ENCODE measurements at places on chromosomes 7 and 10. TPM values are rescaled to one million over a fixed set of nuclear protein-coding genes. Genes with fewer than 3 reads are reported as not detected.

DNA sequence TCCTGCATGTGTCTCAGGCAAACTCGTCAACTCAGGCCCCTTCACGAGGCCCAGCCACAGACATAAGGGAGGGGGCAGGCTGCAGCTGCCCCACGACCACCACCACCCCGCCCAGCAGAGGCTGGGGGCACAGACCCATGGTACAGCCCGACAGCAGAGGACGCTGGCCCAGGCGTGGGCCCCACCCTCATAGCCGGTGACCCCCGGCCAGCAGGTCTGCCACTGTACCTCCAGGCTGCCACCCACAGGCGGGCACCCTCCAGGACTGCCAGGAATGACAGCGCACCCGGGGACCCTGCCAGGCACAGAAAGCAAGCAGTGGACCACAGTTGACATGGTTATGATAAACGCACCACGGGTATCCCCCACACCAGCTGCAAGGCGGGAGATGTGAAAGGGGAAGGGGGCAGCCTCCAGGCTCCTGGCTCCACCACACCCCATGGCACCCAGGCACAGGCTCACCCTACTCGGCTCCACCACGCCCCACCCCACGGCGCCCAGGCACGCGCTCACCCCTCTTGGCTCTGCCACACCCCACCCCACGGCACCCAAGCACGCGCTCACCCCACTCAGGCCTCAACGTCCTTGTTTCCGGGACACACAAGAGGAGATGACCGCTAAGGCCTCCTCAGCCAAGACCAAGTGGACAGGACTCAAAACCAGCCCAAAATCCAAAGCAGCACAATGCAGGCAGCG is 135.9 kb downstream of the MAD1L1 start:
- no peak for DNase-seq
- no peak overlapping the region for H3K27ac ChIP-seq
- H3K36me3 ChIP-seq, result no peaks in the 10 kb centered on the region
- H3K4me1 ChIP-seq, result no peaks in the 10 kb centered on the region
- H3K4me3 ChIP-seq, result no peak overlapping the region

- H3K36me3 ChIP-seq, result no peaks in the 10 kb centered on the region
- H3K27me3 ChIP-seq, result no peaks in the 10 kb centered on the region
- no peaks in the 10 kb centered on the region for H3K4me1 ChIP-seq
- H3K27ac ChIP-seq, result no peak overlapping the region
- H3K4me3 ChIP-seq, result no peak overlapping the region
Measured at GRCh38 chr10:49012603-49013002, 73.0 kb upstream of the LRRC18 start.

DNA sequence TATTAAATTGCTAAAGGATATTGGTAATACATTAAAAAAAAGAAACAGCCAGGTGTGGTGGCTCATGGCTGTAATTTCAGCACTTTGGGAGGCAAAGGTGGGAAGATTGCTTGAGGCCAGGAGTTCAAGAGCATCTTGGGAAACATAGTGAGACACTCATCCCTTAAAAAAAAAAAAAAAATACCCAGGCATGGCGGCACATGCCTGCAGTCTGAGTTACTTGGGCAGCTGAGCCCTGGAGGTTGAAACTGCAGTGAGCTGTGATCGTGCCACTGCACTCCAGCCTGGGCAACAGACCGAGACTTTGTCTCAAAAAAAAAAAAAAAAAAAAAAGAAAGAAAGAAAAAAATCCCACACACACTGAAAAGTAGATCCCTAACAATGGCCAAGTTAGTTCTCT is 59.7 kb downstream of the MACC1 start:
- no peaks in the 10 kb centered on the region for H3K4me1 ChIP-seq
- H3K27ac ChIP-seq, result no peak overlapping the region
- no peaks in the 10 kb centered on the region for H3K27me3 ChIP-seq
- H3K36me3 ChIP-seq, result peaks cover 6% of the 10 kb centered on the region
- no peak for DNase-seq

DNA sequence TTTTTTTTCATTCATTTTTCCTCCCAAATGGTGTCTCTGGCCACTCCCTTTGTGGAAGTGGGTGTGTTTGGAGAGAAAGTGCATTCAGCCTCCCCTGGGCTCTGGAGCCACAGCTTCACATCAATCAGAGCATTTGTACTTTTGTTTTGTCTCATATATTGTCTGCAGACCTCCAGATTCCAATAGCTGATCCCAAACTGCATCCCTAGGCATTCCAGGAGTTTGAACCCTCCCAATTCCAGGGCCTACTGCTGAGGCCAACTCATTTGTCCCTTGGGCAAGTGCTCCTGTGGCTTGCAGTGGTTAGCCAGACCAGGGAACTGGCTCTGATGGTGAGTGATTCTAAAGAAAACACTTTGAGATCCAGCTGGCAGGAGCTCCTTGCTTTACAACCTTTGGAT is 163.3 kb downstream of the IPMK start:
- no peaks in the 10 kb centered on the region for H3K27me3 ChIP-seq
- no peak overlapping the region for H3K4me3 ChIP-seq
- DNase-seq, result no peak
- no peaks in the 10 kb centered on the region for H3K4me1 ChIP-seq
- no peaks in the 10 kb centered on the region for H3K36me3 ChIP-seq
- no peak overlapping the region for H3K27ac ChIP-seq

DNA sequence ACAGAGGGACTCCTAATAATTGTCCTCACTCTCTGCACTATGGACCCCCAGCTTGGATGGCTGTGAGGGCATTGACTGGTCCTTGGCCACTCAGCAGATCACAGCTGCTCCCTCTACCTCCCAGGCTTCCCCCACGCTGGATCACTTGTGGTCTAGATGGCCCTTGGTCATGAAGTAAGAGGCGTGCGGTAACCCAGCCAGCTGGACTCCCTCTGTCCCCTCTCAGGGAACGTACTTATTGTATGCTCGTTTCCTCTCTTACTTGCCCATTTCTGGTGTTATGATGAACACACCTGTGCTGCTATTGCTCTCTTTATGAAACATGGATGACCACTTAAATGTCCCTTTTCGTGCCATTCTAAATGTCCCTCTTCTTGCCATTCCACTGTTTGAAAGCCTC is 19.3 kb downstream of the ADAMTS14 start:
- H3K36me3 ChIP-seq, result no peaks in the 10 kb centered on the region
- H3K27me3 ChIP-seq, result no peaks in the 10 kb centered on the region
- H3K4me3 ChIP-seq, result no peak overlapping the region
- H3K4me1 ChIP-seq, result peaks cover 1% of the 10 kb centered on the region
- DNase-seq, result no peak

GRCh38 chr7:157846271-157846670 is 509.5 kb downstream of the DNAJB6 start:
- no peaks in the 10 kb centered on the region for H3K27me3 ChIP-seq
- DNase-seq, result no peak
- H3K4me3 ChIP-seq, result no peak overlapping the region

- H3K36me3 ChIP-seq, result no peaks in the 10 kb centered on the region
- H3K4me3 ChIP-seq, result no peak overlapping the region
- H3K27me3 ChIP-seq, result no peaks in the 10 kb centered on the region
- no peak overlapping the region for H3K27ac ChIP-seq
Measured at GRCh38 chr7:84248267-84248666, 53.7 kb upstream of the SEMA3A start.

GRCh38 chr7:27071622-27072390 is 24.0 kb downstream of the HOXA1 start:
- H3K4me1 ChIP-seq, result no peaks in the 10 kb centered on the region
- H3K27ac ChIP-seq, result no peak overlapping the region
- no peaks in the 10 kb centered on the region for H3K27me3 ChIP-seq
- H3K36me3 ChIP-seq, result no peaks in the 10 kb centered on the region
- H3K4me3 ChIP-seq, result no peak overlapping the region
- no peak for DNase-seq

- no peak overlapping the region for H3K27ac ChIP-seq
- H3K4me3 ChIP-seq, result no peak overlapping the region
- H3K4me1 ChIP-seq, result no peaks in the 10 kb centered on the region
- no peaks in the 10 kb centered on the region for H3K36me3 ChIP-seq
- H3K27me3 ChIP-seq, result no peaks in the 10 kb centered on the region
- DNase-seq, result no peak
Measured at GRCh38 chr10:49260644-49261296, 38.2 kb upstream of the C10orf71 start.

DNA sequence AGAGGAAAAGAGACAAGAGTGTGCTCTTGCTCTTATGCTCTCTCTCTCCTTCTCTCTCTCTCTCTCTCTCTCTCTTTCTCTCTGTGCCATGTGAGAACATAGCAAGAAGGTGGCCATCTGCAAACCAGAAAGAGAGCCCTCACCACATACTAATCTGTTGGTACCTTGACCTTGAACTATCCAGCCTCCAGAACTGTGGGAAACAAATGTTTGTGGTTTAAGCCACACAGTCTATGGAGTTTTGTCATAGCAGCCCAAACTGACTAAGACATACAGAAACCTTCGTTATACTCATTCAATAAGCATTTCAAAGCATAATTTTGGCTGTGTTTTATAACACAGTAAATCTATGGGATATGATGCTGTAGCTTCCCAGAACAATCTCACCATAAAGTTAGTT is 56.4 kb upstream of the PLPP4 start:
- no peak overlapping the region for H3K27ac ChIP-seq
- H3K27me3 ChIP-seq, result no peaks in the 10 kb centered on the region
- no peak overlapping the region for H3K4me3 ChIP-seq
- no peak for DNase-seq
- H3K36me3 ChIP-seq, result no peaks in the 10 kb centered on the region

- H3K36me3 ChIP-seq, result no peaks in the 10 kb centered on the region
- H3K4me1 ChIP-seq, result peaks cover 9% of the 10 kb centered on the region
- H3K4me3 ChIP-seq, result no peak overlapping the region
- H3K27me3 ChIP-seq, result no peaks in the 10 kb centered on the region
- DNase-seq, result no peak
Measured at GRCh38 chr7:36048902-36049240, 104.2 kb upstream of the EEPD1 start.

GRCh38 chr10:35352097-35352496 is 15.8 kb downstream of the CCNY start:
- H3K27me3 ChIP-seq, result no peaks in the 10 kb centered on the region
- no peaks in the 10 kb centered on the region for H3K4me1 ChIP-seq
- H3K36me3 ChIP-seq, result no peaks in the 10 kb centered on the region
- H3K4me3 ChIP-seq, result no peak overlapping the region
- H3K27ac ChIP-seq, result no peak overlapping the region

DNA sequence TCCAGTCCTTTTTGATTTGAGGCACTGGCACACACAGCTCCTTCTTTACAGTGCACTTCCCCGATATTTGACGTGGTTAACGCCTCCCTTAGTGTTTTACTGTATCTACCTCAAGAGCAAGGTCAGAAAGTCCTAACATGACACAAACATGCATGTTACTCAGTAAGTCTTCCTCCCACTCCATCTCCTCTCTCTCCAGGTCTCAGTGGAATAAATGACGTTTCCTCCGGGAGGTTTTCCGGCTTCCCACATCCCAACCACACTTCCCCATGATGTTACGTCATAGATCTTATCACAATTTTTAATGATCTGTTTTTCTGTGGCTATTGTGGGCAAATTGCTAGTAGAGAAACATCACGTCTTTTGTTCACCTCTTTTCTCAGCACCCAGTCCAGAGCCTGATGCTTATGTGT is 165.7 kb downstream of the PTPN20 start:
- H3K4me1 ChIP-seq, result no peaks in the 10 kb centered on the region
- DNase-seq, result no peak
- no peak overlapping the region for H3K4me3 ChIP-seq
- no peaks in the 10 kb centered on the region for H3K36me3 ChIP-seq

DNA sequence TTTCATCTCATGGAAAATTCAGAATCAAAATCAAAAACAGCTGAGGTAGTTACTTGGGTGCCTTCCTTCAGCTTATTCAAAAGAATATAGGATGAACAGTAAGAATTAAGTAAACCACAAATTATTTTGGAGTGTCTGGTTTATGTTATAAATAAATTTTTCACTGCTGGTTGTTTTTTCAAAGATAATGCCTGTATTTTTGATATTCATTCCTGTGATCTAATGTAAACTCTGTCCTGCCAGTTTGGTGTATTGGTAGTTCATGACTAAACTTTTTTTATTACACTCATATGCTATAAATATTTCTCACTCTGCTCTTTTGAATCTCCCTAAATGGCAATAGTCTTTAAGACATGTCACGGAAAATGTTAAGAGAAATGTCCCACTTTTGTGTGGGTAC is 11.6 kb upstream of the RAB11FIP2 start:
- no peaks in the 10 kb centered on the region for H3K27me3 ChIP-seq
- no peak for DNase-seq
- H3K36me3 ChIP-seq, result no peaks in the 10 kb centered on the region
- no peak overlapping the region for H3K4me3 ChIP-seq
- no peak overlapping the region for H3K27ac ChIP-seq
- H3K4me1 ChIP-seq, result no peaks in the 10 kb centered on the region

GRCh38 chr10:131703541-131703940 is 197.3 kb upstream of the PPP2R2D start:
- no peaks in the 10 kb centered on the region for H3K4me1 ChIP-seq
- H3K4me3 ChIP-seq, result no peak overlapping the region
- DNase-seq, result no peak
- no peak overlapping the region for H3K27ac ChIP-seq
- no peaks in the 10 kb centered on the region for H3K36me3 ChIP-seq
- no peaks in the 10 kb centered on the region for H3K27me3 ChIP-seq

The CHST3 gene
- 5.7 TPM for total RNA-seq

The LCOR gene
- total RNA-seq, result 25.5 TPM

The GGCT gene
- total RNA-seq, result 129 TPM

The MKX gene
- total RNA-seq, result 0.92 TPM

The TRPV6 gene
- total RNA-seq, result 0.48 TPM

The MYH16 gene
- not detected for total RNA-seq

The CTAGE4 gene
- total RNA-seq, result 9.8 TPM

The CCDC172 gene
- 3.6 TPM for total RNA-seq

The KIF11 gene
- total RNA-seq, result 59.2 TPM

The OR9A2 gene
- total RNA-seq, result not detected

The OR2A42 gene
- total RNA-seq, result not detected

All from H1 (cell line).